ENCODE measurements at places on chromosomes 3 and 15.

GRCh38 chr15:95830281-95830680 lies 500.2 kb upstream of the NR2F2 start:
- no peak for DNase-seq

DNA sequence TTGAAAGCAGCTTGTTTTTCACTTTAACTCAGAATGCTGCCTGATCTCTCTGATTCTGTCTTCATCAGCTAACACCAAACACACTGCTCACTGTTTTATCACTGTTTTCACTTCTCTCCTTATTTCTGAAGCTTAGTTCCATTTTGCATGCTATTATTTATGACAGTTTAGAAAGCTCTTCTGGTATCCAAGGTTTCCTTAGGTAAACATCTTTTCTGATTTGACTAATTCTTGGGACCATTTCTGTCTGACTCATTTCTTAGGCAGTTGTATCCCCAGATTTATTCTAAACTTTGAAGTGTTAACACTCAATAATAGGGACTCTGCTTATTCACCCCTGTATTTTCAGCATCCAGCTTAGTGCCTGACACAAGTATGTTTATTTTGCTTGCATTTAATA lies 167.7 kb downstream of the BCHE start:
- DNase-seq = no peak

DNA sequence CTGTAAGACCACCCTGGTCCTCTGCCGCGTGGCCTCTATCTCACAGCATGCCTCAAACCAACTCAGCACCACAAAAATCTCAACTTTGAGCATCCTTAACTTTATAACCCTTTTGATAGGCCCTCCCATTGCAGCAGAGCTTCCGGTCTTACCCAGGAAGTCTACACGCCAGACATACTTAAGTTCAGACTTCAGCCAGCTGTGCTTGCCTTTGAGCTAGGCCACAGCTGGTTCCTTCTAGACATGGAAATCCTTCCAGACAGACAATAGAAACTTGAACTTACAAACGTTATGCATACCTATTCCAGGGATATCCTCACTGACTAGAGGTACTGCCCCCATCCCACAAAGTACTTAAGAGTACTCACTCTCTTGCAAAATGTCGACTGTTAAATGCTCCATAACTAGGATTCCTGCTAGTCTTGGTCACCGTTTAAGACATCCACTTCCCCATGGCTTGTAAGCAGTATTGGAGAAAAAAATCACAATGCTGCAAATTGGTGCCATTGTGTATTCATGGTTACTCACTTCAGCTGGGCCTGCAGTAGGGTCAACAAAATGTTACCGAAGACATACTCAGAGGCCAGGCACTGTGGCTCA lies 183.5 kb downstream of the TBL1XR1 start:
- DNase-seq = no peak

- no peak for DNase-seq
Measured at GRCh38 chr3:50358355-50358910, 888 bp downstream of the TMEM115 start.

DNA sequence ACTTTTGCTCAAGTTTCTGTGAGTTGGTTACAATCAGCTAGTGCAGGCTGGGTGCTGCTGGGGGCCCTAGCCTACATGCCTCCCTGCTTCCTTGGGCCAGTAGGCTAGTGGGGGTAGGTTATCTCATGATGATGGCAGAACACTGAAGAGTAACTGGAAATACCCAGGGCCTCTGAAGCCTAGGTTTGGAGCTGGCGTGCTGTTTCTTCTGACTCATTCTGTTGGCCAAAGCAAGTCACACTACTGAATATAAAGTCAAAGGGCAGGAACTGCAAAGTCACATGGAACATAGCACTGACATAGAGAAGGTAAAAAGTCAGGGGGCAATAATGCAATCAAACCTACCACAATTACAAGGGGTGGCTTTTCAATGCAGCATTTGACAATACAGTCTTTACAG lies 34.5 kb downstream of the RASGRP1 start:
- DNase-seq = no peak

DNA sequence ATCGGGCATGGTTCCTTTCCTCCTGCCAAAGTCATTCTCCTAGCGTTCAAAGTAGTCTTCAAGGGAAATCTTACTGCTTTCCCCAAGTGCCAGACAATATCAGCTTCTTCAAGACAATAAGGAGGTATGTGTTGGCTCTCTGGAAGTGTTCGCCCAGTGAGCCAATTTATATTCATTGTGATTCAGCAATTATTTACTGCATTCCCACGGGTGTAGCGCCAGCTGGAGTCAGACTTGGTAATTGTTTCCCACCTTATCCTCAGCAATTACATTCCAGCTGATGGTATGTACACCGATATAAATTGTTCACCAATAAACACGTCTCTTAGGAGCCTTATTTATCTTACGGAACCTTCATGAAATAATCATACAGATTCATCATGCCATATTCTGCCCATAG lies 103.6 kb upstream of the CTNNB1 start:
- no peak for DNase-seq

DNA sequence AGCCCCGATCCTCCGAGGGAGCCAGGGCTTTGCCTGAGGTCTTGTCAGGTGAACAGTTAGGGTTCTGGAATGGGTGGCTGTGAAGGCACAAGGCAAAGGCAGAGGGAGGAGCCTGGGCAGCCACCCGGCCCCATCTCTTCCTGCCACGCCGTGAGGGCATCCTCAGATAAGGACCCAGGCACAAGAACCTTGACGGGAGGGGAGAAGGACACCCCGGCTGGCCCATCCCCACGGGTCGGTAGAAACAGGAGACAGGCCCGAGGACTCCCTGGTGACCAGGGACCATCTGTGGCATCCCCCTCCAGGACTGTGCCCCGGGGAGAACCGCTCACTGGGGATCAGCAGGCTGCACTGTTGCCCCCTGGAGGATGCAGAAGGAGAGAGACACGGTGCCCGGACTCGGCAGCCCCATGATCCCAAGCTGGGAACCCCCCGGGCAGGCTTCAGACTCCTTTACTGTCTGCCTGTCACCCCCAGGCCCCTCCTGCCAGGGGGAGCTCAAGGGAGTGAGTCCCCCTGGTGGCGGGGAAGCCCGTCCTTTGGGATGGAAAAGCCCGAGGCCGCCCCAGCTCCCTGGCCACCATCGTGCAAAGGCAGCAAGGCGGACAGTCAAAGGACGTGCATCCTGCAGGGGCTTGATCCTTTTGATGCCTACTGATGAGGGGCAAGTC lies 12.3 kb upstream of the PCSK6 start:
- peak; percentile 18 for DNase-seq

DNA sequence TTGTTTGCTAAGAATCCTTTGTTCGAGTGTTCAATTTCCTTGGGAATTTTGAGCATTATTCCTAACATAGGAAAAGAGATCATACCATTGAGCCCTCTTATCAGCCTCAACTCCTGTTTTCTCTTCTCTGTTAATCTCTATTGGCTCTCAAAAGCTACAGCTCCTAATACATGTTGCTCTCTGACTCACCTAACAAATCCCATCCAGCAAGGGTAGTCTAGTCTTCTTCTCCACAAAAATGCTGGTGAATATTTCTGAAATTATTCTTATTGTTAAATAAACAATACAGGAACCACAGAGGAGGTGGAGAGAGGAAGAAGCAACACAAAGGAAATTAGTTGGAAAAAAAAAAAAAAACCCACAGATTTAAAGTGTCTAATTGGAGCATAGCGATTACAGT lies 325.8 kb upstream of the NAALADL2 start:
- no peak for DNase-seq

DNA sequence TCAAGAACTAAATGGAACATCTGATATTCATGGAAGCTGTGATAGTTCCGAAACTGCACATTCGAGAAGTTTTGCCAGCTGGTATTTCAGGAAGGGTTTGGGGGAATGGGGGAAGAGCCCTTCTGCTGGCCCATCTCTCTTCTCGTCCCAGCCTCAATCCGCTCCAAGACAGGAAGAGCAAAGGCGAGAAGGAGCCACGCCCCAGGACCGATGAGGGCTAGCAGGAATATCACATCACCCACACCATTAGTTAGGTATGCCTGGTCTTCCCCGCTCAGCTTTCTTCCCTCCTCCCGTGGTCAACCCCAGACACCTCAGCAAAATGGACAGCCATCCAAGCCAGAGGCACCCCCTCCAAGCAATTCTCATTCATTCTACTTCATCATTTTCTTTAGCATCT lies 14.9 kb upstream of the PCSK6 start:
- no peak for DNase-seq

DNA sequence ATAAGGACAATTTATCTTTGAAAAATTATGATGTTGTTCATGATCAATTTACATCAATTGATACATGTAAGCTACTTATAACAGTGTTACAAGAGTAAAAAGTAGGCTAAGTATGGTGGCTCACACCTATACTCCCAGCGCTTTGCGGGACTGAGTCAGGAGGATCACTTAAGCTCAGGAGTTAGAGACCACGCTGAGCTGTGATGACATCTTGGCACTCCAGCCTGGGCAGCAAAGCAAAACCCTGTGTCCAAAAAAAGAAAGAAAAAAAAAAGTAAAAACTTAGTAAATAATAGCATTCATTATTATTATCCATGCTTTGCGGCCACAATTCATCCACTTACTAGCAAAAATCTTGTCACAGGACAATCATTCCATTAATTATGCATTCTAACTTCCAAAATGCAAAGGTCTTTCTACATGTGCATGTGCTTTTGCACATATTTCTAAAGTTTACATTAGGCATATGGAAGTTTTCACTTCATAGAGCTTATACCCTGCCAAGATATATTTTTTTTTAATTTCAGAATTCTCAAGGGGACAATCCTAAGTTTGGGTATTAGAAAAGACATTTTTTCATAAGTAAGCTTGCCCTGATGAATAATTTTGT lies 243.3 kb upstream of the RARB start:
- no peak for DNase-seq

DNA sequence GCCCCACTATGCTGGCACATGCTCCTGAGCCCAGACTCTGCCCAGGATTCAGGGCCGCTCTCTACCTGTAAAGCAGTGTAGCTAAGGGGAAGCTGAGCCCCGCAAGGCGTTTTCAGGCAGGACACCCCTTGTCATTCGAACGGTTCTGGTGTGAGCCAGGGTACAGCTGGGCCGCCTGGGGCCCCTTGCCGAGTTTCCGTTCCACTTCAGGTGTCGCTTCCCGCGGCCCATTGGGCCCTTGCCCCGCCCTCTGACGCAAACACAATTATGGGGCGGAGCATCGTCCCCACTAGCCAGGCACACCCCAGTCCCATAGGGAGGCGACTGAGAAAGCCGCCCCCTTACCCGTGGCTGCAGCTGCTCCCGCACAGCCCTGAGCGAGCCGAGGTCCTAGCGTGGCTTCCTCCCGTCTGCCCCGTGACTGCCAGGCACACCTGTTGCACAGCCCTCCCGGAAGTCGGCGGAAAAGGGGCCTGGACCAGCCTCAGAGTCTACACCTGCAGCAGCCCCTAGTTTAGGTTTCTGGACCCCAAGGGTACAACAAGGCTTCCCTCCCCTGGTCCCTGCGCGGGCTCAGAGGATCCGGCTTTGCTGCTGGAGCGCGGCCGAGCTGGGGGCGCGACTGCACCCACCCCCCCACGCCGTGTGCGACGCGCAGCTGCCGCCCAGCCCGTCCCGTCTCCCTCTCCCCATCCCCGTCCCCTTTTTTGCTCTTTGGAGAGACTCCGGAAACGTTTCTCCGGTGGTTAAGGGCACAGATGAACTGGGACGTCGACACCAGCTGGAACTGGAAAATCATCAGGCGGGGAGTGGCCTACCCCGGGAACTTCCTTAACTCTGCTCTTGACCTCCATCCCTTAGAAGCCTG lies at the start of gene PLSCR2:
Gene PLSCR2, minus strand, starts transcription at position 412 of the 868 bp plus-strand sequence. CDS start 9,657 bp downstream, outside the sequence.
- DNase-seq = peak; percentile 53

DNA sequence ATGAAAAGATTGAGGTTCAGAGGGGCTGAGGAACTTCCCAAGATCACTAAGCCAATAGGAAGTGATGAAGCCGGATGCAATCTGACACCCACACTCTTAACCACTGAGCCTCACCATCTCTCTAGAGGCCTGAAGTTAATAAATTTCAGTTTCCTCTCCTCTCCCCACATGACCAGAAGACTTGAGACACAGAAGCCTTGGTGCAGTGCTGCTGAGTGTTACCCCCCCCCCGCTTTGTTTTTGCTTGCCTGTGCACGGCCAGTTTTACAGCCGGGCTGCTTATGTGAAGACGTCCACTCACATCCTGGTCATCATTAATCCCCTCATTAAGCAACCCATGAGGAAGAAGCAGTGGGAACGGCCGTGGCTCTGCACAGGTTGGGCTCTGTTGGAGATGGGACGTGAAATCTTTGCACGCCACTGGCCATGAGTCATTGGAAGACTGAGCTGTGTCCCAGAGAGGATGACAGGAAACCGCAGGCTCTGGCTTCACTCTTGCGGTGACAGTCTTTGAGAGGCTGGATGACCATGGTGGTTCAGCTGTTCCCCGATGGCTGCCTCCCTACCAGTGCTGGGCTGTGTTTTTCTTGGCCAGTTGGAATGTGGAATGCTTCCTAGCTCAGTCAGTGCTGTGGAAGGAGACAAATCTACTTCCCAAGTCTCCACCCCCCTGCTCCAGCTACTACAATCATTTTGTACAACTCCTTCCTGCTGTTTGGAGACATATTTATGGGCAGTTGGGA lies 232.6 kb upstream of the LRTM1 start:
- DNase-seq = no peak

GRCh38 chr3:105334138-105334882 lies 32.4 kb upstream of the ALCAM start:
- no peak for DNase-seq

DNA sequence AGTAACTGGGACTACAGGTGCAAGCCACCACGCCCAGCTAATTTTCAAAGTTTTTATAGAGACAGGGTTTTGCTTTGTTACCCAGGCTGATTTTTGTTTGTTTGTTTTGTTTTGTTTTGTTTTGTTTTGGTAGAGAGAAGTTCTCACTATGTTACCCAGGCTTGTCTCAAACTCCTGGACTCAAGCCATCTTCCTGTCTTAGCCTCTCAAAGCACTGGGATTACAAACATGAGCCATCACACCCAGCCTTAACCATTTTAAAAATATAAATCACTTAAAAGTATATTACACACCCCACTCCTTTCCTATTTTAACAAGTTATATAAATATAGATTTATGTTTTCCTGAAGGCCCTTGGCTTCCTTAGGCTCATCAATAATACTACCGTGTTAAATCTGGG lies 6.5 kb upstream of the DYNC1LI1 start:
- no peak for DNase-seq

- DNase-seq = no peak
Measured at GRCh38 chr3:182342252-182342651, 451.1 kb upstream of the ATP11B start.

DNA sequence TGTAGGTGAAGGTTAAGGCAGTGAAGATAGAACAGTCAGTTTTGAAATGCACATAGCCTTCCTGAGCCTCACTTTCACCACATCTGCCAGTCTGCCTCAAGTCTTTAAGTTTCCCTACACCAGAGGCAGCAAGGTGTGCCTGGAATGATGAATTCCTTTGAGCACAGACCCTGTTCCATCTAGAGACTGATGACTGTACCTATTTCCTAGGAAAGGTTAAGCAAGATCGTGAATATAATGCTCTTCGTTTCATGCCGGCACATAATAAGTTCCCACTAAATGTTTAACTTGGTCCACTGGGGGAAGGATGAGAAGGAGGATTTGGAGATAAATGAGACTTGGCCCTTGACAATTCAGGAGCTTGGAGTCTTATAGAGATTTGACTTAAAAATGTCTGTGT lies 141.9 kb downstream of the LPP start:
- DNase-seq = no peak

- no peak for DNase-seq
Measured at GRCh38 chr15:26287381-26287780, 424.3 kb upstream of the ATP10A start.

GRCh38 chr3:60812502-60812901 lies 438.8 kb downstream of the FHIT start:
- no peak for DNase-seq
